Activated CD8-positive, alpha-beta memory T cell treated with anti-CD3 and anti-CD28 coated beads, Interleukin-2, amount 10 ng/mL, durations not matched to agents 7 days and 5 days (primary cell): ENCODE measurements at places on chromosomes 13 and 19. TPM values are rescaled to one million over a fixed set of nuclear protein-coding genes. Genes with fewer than 3 reads are reported as not detected.

GRCh38 chr13:40813667-40814454, 24.4 kb downstream of the SLC25A15 start:
- no peak overlapping the region for H3K27ac ChIP-seq
- H3K36me3 ChIP-seq, result peaks cover 21% of the 10 kb centered on the region
- no peak overlapping the region for H3K4me3 ChIP-seq
- H3K4me1 ChIP-seq, result peaks cover 1% of the 10 kb centered on the region

Gene KISS1R
- total RNA-seq, result 1.1 TPM

DNA sequence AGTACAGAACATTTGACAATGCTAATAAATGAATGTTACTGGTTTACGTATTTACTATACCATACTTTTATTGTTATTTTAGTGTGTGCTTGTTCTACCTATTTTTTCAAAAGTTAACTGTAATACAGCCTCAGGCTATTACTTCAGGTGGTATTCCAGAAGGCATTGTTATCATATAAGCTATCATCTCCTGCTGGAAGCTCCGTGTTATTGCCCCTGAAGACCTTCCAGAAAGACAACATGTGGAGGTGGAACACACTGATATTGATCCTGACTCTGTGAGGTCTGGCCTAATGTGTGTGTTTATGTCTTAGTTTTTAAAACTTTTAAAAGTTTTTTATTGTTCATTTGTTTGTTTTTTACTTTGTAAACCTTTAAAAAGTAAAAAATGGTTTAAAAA, 509.8 kb upstream of the SPRY2 start:
- no peak for DNase-seq
- H3K27me3 ChIP-seq, result no peaks in the 10 kb centered on the region
- H3K27ac ChIP-seq, result no peak overlapping the region
- H3K4me1 ChIP-seq, result no peaks in the 10 kb centered on the region
- H3K36me3 ChIP-seq, result no peaks in the 10 kb centered on the region

Gene STXBP2
- total RNA-seq, result 158 TPM
